ENCODE measurements at places on chromosomes 7 and 10. TPM values are rescaled to one million over a fixed set of nuclear protein-coding genes. Genes with fewer than 3 reads are reported as not detected.

The PTPRN2 gene
- total RNA-seq = 0.78 TPM

The SRRM3 gene
- 7.1 TPM for total RNA-seq

The BAIAP2L1 gene
- total RNA-seq = 5.4 TPM

The EEPD1 gene
- 2.8 TPM for total RNA-seq

The SLC13A1 gene
- total RNA-seq = not detected

Data from epithelial cell of alveolus of lung (primary cell).